CD4-positive, alpha-beta T cell treated with Interleukin-2 at 100 ng/mL for 4 hours (primary cell): ENCODE measurements at places on chromosomes 3 and 15.

- DNase-seq: no peak
Observed at GRCh38 chr3:104635872-104636580, 730.7 kb upstream of the ALCAM start.

GRCh38 chr15:67833710-67834511, 5.9 kb downstream of the RNU6-1 start:
- no peak for DNase-seq

- DNase-seq: peak; percentile 20
Observed at GRCh38 chr3:136862617-136863322, 762 bp downstream of the NCK1 start.

GRCh38 chr3:103169289-103169688, 734.5 kb downstream of the ZPLD1 start:
- no peak for DNase-seq

- DNase-seq: no peak
Observed at GRCh38 chr3:112539825-112540650, 21.7 kb downstream of the ATG3 start.

- DNase-seq: no peak
Observed at GRCh38 chr3:58996730-58997129, 53.1 kb downstream of the CFAP20DC start.

- DNase-seq: no peak
Observed at GRCh38 chr15:69881766-69882165, 216.0 kb downstream of the TLE3 start.

- no peak for DNase-seq
Observed at GRCh38 chr15:71390096-71390495, 274.8 kb downstream of the THSD4 start.

- DNase-seq: no peak
Observed at GRCh38 chr15:33262306-33262705, 48.5 kb upstream of the RYR3 start.

DNA sequence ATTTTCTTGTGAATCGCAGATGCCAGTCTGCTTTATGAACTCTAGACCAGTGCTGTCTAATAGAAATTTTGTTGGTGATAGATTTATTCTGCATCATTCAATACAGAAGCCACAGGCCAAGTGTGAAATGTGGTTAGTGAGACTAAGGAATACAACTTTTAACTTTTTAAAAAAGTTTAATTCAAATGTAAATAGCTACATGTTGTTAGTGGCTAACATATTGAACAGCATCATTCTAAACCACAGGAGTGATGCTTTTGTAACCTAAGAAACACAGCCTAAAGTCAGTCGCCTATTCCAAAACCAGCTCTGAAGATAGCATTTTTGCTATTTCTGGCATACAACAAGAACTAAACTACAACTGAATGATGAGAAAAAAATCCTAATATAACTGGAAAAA, 164.8 kb upstream of the CBLB start:
- peak; percentile 7 for DNase-seq

GRCh38 chr15:36359286-36359685, 220.1 kb upstream of the CDIN1 start:
- no peak for DNase-seq

DNA sequence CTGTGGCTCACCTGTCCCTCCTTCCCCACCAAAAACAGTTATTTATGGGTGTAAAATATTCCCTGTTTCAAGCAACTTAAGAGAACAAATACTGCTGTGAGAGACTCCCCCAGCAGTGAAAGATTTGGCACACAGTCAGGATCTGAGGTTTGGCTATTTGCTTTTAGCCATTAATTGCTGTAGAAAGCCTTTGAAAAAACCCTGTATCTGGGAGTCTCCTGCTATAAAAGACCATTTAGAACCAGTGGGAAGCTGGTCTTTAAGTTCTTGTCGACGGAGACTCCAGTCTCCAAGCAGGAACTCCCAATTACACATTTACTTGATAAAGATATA, 55.1 kb upstream of the PCSK6 start:
- DNase-seq: no peak

- DNase-seq: no peak
Observed at GRCh38 chr3:72205297-72205826, 420.4 kb upstream of the PROK2 start.

- no peak for DNase-seq
Observed at GRCh38 chr3:126108676-126109050, 24.7 kb upstream of the SLC41A3 start.

DNA sequence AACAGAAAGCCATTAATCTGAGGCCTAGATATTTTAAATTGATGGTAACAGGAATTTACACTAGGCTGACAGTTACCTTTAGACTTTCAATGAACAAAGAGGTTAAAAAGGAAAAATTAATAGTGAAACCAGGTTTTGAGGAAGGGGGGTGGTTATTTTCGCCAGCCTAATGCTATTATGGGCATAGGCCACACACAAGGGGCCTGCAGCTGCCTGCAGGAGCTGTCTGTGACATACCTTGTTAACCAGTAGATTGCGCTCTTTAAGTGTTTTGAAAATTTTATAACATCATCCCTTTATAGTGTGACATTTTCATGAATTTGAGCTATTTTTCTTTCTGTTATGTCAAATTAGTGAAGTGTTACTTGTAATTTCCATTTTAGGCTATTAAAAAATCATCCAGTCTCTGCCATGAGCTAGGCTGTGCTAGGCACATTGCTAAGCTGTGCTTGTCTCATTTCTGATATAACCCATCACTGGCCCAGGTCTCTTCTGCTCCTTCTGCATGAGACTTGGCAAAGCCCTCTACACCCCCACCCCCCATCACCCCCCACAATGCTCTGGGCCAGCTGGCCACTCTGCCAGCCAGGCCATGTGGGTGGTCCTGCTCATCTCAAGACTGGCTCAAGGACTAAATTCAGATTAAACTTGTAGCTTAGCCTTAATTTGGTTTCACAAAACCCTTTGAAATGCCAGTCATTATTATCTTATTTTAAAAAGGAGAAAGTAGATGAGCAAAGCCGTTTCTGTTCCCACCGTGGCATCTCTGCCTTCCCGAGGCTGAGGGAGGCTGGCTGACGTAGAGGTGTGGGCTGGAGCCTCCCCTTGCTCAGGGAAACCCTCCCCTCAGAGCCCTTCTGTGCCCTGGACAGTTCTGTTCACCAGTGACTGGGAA, 48.4 kb upstream of the SEC22A start:
- DNase-seq: no peak

- peak; percentile 16 for DNase-seq
Observed at GRCh38 chr3:51975852-51976549, 1.1 kb downstream of the ABHD14A start.

DNA sequence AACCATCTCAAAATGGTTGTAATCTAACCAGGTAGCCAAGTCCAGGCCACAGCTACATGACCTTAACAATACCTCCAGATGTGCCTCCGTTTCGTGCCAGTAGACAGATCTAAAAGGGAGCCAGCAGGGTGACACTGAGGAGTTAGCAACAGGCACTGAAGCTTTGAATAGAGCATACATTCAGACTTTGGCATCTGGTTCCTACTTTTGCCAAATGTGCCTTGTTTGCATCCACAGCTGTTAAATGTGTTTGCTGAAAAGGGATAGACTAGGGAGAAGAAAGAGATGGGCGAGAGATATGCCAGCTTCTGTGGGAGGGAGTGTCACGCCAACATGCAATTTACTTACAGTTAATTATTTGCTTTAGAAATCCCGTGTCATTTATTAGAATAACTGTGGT, 1433.9 kb upstream of the CADM2 start:
- DNase-seq: no peak

- no peak for DNase-seq
Observed at GRCh38 chr3:179147514-179147872, 664 bp upstream of the PIK3CA start.

DNA sequence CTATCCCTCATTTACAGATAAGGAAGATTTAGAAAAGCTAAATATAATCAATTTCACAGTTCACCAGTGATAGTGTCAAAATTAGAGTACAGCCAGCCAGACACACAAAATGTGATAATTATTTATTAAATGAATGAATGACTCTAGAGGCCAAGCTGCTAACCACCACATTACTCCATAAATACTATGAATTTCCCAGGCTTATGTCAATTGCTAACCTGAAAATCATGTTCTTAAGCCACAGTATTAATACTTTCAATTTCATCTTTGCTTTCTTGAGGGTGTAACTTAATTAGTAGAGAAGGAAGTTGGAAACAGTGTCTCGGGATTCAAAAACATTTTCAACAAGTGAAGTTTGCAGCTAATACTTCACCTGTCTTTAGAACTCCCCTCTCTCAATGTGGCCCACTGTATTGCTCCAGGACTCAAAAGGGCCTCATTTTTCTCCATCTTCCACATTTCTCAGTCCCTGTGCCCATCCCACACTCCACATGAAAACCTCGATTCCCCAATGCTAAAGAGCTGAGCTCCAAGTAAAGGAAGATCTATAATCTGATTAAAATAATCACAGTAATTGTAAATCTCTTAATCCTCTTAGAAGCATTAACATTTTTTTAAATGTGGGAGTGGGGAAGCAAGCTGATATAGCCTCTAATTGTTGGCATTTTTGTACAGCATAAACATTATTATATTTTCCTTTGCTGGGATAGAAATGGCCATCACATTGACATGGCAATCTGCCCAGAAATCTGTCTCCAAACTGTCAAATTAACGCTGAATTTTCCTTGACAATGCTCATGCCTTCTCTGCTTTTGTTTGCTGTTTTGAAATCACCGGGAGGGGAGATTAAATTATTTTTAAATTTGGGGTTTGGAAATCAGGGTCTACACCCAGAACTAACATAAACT, 765.1 kb downstream of the ROBO1 start:
- DNase-seq: no peak
